ENCODE measurements at places on chromosomes 12 and 14.

DNA sequence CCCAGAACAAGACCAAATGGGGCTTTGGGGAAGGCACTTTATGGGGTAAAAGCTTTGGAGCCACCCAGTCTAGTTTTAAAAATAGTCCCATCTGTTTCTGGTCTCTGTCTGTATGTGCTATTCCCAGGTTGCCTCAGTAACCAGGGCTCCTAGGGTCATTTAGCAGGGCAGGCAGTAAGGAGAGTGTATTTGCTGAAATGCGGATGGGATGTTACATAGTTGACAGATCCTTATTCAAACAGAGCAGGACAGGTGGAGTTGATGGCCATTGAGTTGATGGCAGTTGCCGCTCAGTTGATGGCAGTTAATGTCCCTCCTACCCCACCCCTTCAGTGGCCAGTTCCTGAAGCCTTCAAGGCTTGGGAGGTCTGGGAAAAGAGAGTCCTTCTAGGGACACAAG, 4.6 kb downstream of the ZC3H10 start:
- DNase-seq = no peak

DNA sequence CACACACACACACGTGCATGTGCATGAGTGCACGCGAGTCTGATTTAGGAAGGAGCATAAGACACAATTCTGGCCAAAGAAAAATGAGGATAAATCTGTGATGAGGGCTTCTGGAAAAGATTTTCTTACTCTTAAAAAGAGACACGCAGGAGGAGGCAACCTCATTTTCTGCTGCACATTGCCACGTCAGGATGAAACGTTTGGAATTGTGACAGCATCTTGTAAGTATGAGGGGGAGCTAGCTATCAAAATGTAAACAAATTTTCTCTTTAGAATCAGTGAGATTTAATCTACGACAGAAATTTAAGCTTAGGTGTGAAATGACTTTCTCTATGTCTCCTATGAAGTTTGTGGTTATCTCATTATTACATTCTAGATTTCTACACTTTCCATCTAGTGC, 31.1 kb upstream of the NUBPL start:
- DNase-seq = no peak

- no peak for DNase-seq
Measured at GRCh38 chr12:55972042-55972441, 1.8 kb upstream of the RAB5B start.

DNA sequence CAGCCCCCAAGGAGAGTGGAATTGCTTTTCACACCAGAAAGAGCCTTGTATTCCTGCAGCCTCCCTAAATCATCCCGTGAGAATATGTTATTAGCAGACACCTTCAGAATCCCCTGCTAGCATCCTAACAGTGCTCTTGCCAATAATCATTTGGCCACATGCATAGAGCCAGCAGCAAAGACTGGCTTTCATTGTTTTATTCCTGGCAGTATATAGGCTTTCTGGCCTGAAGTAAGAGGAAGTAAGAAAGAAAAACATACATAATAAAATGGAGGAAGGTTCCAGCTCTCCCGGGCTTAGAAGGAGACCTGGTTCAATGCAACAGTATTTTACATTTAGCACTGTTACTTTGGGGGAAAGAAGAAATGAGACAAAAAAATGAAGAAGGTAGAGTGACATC, 176.7 kb upstream of the ATF7IP start:
- DNase-seq = no peak

DNA sequence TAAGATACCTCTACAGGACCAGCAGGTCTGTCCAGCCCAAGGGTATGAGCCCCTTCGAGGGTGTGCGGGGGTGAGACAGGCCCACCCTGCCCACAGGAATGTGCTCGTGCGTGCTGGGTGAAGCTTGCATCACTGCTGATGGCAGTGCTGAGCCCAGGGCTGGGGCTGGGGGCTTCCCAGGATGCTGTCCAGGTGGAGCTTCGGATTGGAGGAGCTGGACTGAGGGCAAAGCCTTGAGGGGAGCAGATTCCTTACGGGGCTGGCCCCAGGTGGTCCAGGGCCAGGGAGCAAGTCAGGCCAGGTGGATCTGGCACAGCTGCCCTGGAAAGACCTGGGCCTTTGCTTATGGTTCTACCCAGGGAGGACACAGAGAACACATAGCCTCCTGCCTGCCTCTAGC, 2.5 kb upstream of the KRT85 start:
- no peak for DNase-seq

DNA sequence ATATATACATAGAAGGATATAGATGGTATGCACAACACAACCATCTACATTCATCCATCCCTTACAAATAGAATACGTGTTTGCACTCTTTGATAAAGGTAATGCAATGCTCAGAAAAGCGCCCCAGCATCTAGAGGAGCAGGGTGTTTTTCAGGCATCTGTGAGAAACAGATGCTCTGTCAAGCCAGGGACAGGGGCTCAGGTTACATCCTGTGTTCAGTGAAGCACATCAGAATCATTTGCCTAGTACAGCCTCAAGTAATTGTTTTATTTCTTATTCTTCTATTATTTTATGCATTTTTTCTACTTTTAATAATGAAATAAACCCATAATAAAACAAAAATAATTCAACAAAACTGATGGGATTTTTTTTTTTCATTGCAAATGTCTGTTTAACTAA, 50.5 kb upstream of the HIF1A start:
- no peak for DNase-seq

DNA sequence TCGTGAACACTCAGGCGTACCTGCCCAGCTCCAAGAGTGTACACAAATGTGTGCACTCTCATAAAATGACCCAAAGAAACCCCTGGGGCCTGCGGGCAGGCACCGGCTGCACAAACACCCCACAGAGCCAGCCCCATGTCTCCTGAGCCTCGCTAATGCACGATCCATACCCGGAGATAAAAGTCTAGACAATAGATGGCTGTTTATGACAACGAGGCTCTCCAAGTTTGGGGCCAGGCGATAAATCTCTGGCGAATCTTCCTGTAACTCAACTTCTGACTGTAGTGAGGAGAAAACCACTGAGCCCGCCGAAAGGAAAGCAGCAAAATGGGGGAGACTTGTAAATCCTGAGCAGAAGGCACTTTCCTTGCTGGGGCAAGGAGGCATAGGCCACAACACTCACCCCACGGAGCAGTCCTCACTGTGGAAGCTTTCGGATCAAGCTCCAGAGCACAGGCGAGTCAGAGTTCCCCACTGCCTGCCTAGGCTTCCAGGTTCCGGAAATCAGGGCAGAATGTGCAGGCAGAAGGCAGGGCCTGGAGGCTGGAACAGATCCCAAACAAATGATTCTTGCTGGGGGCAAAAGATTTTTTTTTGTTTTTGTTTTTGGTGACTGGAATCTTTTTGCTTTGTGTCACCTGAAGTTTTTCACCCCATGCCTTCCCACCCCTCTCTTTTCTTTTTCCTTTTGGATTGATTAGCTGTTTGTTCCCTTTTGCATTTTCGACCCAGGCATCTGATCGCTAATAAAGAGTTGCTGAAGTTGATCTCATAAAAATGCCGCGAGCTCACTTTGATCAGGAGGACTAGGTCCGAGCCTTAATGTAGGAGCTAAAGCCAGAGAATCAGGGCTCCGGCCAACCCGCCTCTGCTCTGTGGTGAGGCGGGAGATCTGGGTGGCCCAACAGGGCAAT, 4.5 kb upstream of the HOXC11 start:
- no peak for DNase-seq

DNA sequence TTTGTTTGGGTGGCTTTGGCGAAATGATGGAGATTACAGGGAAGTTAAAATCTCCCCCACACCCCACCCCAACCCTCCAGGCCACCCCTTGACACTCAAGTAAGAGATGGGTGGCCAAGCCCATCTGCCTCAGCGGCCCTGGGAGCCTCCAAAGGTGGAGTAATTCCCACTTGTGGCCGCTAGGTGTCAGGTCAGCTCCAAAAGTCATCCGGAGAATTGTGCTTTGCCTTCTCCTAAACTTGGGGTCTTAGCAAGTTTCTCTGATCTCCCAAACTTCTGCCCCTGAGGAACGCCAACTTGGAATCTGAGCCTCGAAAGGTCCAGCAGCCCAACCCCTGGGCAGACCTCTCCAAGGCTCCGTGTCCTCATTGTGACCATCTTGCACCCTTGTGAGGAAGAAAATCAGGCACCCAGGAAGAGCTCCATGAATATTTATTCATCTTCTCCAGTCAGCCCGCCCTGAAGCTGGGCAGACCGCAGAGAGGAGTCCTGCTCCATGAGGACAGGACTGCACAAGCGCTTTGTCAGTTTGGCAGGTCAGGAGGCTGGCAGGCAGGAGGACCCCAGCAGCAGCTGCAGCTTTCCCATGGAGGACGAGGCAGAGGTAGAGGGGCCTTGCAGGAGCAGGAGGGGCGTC, 46.7 kb downstream of the LRRC74A start:
- peak; percentile 72 for DNase-seq

GRCh38 chr12:57029457-57029856, 13.1 kb upstream of the TAC3 start:
- DNase-seq = no peak

DNA sequence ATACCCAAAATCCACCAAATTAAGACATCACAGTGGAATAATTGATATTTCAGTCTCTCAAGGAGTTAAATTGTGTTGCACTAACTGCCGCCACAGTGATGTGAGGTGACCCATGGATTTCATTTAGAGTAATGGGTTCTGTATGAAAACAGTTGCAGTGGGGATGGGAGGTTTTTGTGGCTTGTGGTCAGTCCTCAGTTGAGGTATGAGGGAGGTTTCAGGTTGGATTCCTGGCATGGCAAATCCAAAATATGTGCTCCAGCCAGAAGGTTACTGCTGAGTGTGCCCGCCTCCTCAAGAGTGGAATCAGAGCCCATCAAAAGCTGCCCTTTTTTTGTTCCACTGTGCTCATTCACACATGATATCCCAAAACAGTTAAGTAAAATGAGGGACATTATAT, 487.1 kb downstream of the EGLN3 start:
- no peak for DNase-seq

GRCh38 chr12:46027172-46027571, 36.8 kb upstream of the SCAF11 start:
- no peak for DNase-seq

- DNase-seq = no peak
Measured at GRCh38 chr14:86933958-86934595, 1058.9 kb downstream of the GALC start.

GRCh38 chr12:94397401-94397800, 62.3 kb downstream of the CEP83 start:
- no peak for DNase-seq

DNA sequence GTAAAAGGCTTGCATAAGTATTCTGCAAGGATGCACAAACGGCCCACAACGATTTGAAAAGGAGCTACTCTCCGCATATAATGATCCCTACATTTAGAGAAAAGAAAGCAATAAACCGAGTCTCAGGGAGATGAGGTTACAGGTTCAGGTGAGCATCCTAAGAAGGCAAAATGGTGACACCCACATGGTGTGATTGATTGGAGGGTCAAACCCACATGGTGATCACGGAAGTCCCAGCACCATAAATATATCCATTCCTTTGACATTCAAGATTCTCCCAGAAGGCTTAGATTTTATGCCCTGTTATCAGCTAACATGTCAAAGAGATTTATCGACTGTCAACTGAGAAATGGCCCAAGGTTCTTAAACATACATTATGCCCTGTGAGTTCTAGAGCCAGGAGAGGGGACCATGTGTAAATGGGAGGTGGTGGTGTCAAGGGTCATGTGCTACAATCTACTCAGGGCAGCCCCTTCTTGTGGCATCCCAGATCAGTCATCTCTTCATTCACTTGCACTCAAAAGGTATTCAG, 282.2 kb downstream of the EMP1 start:
- no peak for DNase-seq

DNA sequence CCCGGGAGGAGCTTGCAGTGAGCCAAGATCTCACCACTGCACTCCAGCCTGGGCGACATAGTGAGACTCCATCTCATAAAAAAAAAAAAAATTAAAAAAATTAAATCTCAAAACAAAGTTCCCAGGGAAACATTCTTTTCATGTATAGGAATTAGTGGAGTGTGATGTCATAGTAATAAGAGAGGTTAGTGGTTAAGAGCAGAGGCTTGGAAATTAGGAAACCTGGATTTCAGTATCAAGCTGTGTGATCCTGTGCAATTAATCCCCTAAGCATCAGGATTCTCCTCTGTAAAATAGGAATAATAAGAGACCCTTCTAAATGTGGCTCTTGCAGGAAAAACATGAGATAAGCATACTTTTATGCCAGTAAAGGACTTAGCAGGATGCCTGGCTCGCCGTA, 3.1 kb upstream of the TXNRD1 start:
- DNase-seq = no peak

DNA sequence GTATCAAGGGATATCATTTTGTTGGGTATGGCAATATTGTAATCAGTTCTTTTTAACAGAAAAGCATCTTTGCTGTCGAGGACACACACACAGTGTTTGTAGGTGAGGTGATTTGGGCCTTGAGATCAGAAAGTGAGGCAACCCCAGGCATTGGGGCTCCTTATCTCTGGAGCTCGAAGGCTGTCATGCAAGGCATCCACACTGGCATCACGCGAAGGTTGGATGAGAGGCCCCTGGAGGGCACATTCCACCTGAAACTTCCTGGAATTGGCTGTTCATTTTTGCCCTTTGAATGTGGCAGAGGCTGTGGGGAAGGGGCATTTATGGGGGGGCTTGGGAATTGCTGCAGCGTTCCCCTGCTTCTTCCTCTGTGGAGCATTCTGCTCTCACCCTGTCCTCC, 45.5 kb downstream of the IL31 start:
- no peak for DNase-seq

DNA sequence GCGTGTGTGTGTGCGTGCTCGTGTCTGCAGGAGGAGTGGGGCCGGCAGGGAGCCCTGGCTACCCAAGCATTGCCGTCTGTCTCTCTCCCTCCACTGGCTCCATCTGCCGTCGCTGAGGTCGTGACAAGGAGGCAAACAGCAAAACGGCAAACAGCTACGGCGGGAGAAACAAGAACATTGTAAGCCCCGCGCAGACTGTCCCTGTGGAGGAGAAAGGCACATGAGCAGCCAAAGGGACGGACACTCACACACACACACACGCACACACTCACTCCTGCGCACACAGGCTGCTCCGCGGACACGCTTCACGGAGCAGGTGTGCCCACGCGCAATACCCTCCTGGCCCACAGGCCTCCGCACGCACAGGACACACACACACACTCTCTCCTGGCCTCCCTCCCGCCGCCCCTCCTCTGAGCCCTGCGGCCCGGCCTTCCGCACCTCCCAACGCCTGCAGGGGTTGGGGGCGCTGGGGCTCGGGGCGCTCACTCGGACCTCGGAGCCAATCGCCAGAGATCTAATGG, 905 bp downstream of the CISTR start:
- no peak for DNase-seq

DNA sequence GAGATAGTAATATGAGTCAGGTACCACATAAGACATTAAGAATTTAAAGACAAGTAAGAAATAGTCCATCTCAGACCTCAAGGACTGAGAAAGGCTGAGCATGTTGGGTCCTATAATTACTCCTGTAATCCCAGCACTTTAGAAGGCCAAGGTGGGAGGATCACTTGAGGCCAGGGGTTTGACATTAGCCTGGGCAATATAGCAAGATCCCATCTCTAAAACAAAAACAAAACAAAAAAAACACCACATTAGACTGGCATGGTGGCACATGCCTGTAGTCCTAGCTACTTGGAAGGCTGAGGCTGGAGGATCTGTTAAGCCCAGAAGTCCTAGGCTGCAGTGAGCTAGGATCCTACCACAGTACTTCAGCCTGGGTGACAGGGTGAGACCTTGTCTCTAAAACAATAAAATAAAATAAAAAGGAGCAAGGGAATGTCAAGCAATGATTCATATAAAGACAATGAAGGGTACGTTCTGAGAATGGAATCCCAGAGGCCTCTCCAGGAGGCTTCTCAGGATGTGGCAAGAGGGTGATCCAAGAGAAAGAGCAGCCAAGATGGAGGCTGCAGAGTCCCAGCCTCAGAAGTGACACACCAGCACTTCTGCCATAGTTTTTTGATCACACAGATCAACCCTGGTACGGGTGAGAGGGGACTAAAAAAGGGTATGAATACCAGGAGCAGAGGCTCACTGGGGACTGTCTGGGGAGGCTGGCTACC, 206.4 kb downstream of the CRADD start:
- DNase-seq = no peak

All from frontal cortex (tissue), 4 donors.